NCI-H1105 treated with DMSO at 0.1 percent for 48 hours (cell line): ENCODE measurements at places on chromosomes 11 and 22.
A peak's percentile ranks its signal among the peaks of the same experiment; 100 is the strongest.

DNA sequence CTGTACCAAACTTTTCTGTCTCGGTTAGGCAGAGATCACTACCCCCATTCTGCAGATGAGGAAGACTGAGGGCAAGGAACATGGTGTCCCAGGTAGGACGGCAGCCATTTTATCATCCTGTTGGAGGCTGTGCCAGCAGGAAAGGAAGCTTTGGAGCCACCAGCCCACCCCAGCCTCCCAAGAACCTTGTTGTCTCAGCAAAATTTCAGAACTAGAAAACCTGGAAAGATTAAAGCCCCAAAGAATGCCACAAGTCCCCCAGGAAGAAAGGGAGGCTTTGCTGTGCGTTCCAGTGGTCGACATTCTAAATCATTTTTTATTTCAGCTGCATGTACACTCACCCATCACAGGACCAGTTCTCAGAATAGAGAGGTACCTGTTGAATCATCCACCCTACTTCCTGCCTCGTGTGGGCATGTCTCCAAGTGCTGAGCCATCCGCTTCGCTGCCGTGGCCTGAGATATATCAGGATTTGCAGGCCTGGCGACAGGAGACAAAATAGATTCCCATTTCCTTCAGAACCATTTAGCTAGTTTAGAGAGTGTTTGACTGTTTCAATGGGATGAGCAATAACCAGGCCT is 13.0 kb upstream of the EIF3D start:
- no peak for DNase-seq

DNA sequence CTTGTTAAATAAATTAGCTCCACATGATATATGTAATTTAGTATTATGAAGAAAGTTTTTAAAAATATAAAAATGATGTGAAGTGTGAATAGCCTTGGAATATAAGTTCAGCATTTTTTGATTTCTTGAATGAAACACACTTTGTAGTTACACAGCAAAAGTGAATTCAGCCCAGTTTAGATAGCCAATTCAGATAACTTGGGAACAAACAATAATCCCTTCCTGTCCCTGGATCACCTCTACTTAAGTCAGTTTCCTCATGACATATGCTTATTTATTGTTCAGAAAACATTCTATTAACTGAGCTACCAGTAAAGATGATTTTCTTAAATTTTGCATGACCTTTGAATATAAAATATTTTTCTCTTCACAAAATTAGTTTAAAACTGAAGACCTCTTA is 107.4 kb downstream of the PGR start:
- DNase-seq = no peak

GRCh38 chr11:34445956-34446355 is 7.2 kb downstream of the CAT start:
- DNase-seq = no peak

DNA sequence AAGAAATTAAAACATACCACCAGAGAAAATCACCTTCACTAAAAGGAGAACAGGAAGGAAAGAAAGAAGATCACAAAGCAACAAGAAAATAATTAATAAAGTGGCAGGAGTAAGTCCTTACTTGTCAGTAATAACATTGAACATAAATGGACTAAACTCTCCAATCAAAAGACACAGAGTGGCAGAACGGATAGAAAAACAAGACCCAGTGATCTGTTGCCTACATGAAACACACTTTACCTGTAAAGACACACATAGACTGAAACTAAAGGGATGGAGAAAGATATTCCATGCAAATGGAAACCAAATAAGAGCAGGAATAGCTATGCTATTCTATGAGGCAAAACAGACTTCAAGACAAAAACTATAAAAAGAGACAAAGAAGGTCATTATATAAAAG is 25.9 kb downstream of the PLA2G6 start:
- DNase-seq = no peak

DNA sequence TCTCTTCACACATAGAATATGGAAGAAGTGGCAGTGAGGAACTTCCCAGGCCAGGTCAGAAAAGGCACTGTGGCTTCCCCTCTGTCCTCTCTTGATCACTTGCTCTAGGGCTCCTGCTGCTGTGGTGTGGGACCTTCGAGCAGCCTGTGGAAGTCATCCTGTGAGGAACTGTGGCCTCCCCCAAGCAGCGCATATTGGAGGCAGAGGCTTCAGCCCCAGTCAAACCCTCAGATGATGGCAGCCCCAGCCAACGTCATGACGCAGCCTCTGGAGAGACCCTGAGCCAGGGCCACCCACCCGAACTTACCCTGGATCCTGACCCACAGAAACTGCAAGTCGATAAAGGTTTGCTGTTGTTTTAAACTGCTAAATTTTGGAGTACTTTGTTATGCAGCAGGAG is 444.9 kb downstream of the TBC1D22A start:
- DNase-seq = no peak

- no peak for DNase-seq
Measured at GRCh38 chr11:79342236-79342635, 98.6 kb downstream of the TENM4 start.

- DNase-seq = no peak
Measured at GRCh38 chr11:76700177-76701100, 29.9 kb upstream of the LRRC32 start.

GRCh38 chr11:27234043-27234668 is 128.9 kb downstream of the CCDC34 start:
- DNase-seq = peak; percentile 46

GRCh38 chr11:116239247-116239646 is 533.5 kb downstream of the BUD13 start:
- DNase-seq = no peak

GRCh38 chr22:39315389-39315788 is 4.0 kb downstream of the RPL3 start:
- no peak for DNase-seq

GRCh38 chr11:8693555-8693954 is 11.0 kb downstream of the RPL27A start:
- no peak for DNase-seq

GRCh38 chr11:88421530-88421929 is 84.0 kb upstream of the CTSC start:
- DNase-seq = no peak

GRCh38 chr22:19776433-19777031 is 16.0 kb downstream of the TBX1 start:
- DNase-seq = no peak

GRCh38 chr11:103035791-103036434 is 56.0 kb downstream of the DCUN1D5 start:
- DNase-seq = peak; percentile 54

DNA sequence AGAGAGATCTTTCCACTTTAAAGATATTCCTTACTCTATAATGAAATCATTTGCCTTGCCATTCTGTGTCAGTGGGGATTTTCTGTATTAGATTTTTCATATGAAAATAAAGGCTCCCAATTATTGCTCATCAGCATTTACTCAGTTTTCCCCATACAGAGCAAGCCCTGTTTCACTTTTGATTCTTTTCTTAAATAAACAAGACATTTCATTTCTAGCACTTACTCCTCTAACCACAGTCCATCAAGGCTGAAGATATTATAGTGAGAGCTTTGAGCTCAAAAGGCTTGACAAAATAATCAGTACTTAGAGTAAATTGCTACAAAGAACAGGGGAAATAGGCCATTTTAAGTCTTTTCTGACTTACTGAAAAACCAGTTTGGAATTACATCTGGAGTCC is 385.1 kb downstream of the LRRC4C start:
- peak; percentile 6 for DNase-seq

GRCh38 chr11:122649116-122649515 is 6.4 kb upstream of the UBASH3B start:
- no peak for DNase-seq
